Activated T-helper 1 cell treated with anti-CD3 and anti-CD28 coated beads, Interleukin-2, amount 50 U/mL, for 16 hours (primary cell): ENCODE measurements at places on chromosomes 5 and 9.

DNA sequence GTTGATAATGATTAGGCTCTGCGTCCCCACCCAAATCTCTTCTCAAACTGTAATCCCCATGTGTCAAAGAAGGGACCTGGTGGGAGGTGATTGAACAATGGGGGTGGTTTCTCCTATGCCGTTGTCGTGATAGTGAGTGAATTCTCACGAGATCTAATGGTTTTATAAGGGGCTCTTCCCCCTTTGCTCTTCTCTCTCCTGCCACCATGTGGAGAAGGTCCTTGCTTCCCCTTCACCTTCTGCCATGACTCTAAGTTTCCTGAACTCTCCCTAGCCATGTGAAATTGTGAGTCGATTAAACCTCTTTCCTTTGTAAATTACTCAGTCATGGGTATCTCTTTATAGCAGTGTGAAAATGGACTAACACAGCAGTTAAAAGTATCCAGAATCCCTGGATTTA, 715.2 kb upstream of the DMAC1 start:
- DNase-seq: no peak

DNA sequence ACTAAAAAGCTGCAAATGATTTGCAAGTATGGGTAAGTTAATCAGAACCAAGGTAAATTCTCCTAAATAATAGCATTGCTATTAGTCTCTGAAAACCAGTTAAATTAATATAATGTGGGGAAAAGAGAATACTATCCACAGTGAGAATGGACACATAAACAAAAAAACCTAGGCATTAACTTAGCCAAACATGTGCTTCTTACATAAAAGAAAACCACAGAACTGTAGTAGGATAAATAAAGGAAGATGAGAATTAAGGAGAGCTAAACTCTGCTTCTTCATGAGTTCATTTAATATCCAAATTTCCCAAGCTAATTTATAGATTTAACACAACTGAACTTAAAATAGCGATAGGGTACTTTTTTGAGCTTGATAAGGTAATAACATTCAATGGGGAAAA, 31.8 kb downstream of the ABCA1 start:
- no peak for DNase-seq

DNA sequence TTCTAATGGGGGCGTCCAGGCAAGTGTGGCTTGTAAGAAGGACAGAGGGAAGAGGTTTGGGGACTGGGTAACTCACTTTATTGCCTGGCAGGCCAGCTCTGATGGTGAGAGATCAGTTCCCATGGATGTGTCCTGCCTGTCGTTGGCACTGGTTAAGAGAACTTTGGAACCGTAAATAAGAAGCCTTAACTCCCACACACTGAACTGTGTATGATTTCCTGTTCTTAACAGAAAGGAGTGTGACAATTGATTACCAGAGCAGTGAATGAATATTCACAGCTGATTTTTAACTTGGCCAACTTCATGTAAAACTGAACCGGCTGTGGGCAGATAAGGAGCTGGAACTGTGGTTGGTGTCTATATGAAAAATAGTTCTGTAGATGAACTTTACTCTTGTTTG, 63.2 kb downstream of the MEGF10 start:
- no peak for DNase-seq

- DNase-seq: peak; percentile 33
Observed at GRCh38 chr9:113516840-113517577, 53.5 kb downstream of the RGS3 start.

- no peak for DNase-seq
Observed at GRCh38 chr5:116084287-116084691, 536 bp upstream of the COMMD10 start.

DNA sequence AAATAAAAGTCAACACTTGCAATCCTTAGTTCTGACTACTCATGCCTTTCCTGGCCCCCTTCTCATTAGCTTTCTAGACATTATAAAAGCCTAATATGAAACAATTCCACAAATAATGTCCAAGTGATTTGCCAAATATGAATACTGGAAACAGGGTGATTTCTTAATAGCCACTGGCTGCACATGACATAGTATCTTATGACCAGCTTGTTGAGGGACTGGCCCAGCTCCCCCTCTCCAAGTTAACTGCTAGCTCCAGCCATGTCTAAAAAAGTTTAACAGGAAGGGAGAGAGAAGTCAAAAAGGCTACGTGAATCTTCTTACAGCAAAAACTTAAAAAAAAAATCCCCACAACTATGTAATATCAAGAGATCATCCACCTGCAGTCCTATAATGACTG, 1.5 kb downstream of the CERT1 start:
- no peak for DNase-seq
